CD4-positive, CD25-positive, alpha-beta regulatory T cell (primary cell): ENCODE measurements at places on chromosomes 13 and 19. TPM values are rescaled to one million over a fixed set of nuclear protein-coding genes. Genes with fewer than 3 reads are reported as not detected.

GRCh38 chr13:53311561-53311960 lies 282.9 kb downstream of the OLFM4 start:
- no peak for DNase-seq

GRCh38 chr13:95763601-95764000 lies 86.7 kb downstream of the DNAJC3 start:
- no peak for DNase-seq

DNA sequence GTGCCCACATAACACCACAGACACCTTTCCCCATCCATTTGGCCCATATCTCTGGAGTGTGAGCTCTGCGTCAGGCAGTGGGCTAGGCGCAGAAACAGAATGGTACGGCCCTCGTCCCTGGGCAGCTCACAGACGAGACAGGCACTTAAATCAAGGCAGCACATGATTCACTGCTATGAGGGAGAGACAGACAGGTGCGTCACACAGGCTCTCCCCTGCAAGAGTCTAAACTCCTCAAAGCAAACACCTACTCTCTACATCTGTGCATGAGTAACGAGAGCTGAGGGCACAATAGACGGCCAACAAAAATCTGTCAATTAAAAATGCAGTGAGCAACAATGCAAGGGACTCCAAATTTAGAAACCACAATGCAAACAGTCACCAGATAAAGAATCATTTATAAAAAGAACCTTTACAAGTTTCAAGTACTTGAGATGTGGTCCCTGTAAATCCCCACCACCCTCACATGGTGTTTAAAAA lies 348.9 kb downstream of the UQCRFS1 start:
- no peak for DNase-seq

DNA sequence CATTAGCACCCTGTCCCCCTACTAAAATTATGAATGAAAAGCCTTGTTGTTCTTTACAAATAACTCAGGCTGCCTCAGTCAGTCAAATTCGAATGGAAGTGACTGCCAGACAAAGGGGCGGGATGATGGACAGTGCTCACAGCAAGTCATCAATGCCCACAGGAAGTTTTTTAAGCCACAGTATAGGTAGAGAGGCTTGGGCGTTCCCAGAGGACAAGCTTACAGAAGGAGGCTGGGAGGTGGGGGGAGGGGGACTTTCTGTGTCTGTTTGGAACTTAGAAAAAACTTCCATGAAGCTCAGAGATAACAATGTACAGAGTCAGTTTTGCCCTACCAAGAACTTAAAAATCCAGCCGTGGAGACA lies 18.5 kb upstream of the SPRY2 start:
- no peak for DNase-seq

DNA sequence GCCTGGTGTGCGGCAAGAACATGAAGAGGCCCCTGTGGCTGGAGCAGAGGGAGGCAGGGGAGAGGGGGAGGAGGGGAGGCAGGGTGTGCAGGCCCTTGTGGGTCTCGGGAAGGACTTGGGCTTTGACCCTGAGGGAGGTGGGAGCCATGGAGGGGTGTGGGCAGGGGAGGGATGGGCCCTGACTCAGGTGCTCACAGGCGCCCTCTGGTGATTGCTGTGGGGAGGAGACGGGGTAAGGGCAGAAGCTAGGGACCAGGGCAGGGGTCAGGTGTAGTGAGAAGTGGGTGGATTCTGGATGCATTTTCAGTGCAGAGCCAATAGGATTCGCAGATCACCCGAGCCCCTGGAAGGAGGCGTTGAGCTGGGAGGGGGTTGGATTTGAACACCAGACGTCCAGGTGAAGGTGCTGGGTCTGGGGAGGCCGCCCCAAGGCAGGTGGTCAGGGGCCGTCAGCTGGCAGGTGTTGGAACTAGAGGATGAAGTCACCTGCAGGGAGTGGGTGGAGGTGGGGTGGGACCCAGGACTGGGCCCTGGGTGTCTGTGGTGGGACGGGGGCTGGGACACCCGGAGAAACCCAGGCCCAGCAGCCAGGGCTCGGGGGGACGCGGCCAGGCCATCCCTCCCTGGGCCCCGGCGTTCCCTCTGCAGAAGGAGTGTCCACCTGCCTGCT lies 185.4 kb downstream of the KDM4B start:
- DNase-seq: peak; percentile 22

DNA sequence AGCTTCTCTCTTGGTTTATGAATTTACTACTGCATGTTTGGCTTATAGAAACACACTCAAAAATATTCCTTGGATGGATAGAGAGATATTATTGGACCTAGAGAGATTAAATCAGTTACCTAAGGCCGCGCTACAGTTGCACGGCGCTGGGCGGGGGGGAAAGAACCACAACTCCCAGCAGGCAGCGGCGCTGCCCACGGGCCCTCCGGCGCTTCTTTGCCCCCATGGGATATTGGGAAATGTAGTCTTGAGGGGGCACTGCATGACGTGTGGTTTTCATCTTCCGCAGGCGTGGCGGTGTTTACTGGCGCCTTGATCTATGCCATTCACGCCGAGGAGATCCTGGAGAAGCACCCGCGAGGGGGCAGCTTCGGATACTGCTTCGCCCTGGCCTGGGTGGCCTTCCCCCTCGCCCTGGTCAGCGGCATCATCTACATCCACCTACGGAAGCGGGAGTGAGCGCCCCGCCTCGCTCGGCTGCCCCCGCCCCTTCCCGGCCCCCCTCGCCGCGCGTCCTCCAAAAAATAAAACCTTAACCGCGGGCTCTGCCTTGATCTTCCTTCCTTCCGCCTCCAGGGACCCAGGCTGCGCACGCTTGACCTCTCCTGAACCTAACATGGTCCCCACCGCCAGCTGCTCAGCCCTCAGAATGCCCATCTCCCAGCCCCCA lies 4.8 kb downstream of the EMP3 start:
- DNase-seq: peak; percentile 82

S1PR5 gene
- total RNA-seq: not detected

DNA sequence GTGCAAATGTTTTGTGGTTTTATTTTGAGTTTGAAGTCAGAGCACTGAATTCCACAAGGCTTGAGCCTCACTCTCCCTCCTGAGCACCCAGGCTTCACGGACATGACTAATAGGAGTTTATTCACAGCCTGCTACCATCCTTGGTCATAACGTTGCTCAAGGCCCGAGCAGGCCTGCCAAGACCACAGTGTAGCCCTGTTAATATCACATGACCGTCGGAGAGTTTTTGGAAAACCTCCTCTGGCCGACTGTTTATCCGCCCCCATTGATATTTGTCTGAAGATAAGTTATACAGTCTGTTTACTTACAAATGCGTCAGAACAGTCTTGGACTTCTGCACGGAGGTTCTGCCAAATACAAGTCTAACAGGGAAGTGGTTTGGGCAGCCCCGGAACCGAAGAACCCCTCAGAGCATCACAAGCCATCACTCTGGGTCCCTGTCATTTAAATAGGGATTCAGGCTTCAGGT lies 89.9 kb downstream of the COL4A2 start:
- no peak for DNase-seq

- no peak for DNase-seq
These were observed 197.4 kb downstream of the RGCC start for GRCh38 chr13:41654796-41655195.

DNA sequence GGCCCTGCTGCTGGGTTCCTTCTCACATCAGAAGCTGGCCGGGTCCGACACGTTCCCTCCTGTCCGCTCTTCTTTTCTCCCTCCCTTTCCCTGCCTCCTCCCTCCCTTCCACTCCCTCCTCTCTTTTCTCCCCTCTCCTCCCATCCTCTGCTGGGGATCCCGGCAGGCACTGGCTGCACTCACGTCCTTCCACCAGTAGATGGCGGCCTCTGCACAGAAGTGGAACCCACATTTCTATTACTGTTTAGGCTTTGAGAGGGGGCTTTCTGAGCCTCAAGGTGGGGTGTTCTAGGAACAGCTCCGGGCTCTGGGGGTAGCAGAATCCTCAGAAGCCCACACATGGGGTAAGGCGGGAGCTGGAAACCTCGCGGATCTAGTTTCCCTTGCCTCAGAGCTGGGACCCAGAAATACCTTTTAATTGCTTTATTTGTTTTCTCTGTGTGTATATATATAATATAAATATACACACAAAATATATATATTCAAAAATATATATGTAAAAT lies 294.2 kb downstream of the ZNF536 start:
- peak; percentile 25 for DNase-seq

DNA sequence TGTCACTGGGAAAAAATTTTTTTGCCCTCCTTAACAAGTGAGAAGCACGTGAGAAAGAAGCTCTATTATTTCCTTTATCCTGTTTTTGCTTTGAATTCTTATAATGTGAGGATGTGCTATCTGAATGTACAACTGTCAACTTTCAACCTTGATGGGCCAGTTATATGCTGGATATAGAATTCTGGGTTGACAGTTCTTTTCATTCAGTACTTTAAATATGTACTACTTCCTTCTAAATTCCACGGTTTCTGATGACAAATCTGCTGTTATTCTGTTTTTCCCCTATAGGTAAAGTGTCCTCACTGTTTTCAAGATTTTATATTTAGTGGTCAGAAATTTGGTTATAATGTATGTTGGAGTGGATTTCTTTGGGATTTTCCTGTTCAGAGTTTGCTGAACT lies 29.9 kb downstream of the ZDHHC20 start:
- DNase-seq: no peak

- DNase-seq: no peak
These were observed 23.5 kb upstream of the DLEU7 start for GRCh38 chr13:50866817-50867636.

DNA sequence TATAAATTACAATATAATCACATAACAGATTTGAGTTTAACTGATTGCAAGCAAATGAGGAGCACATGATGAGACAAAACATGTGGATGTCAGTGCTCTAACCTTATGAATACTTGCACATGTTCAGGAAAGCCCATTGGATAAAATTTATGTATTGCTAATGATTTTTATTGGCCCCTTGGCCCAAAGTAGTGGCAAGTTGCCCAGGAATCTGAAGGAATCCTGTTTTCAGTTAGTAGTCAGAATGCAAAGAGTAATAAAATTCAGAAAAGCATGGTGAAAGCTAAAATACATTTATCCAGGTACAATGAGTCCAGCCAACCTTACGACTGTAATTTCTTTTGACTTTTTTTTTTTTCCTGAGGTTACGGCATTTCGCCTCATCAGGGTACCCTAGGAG lies 1539.4 kb downstream of the EFNB2 start:
- no peak for DNase-seq

ANGPTL8 gene
- not detected for total RNA-seq

- DNase-seq: no peak
These were observed 162.9 kb upstream of the NBEA start for GRCh38 chr13:34779171-34779570.

CPB2 gene
- total RNA-seq: not detected

ZNF567 gene
- 5.6 TPM for total RNA-seq

CBLC gene
- not detected for total RNA-seq

- no peak for DNase-seq
These were observed 24.5 kb downstream of the IPO5 start for GRCh38 chr13:97977982-97978381.

GRCh38 chr19:19540715-19541515 lies 2.9 kb downstream of the CILP2 start:
- DNase-seq: peak; percentile 64

- no peak for DNase-seq
These were observed 39.2 kb upstream of the FGF14 start for GRCh38 chr13:102441085-102441484.

GRCh38 chr13:36310417-36311108 lies 12.9 kb upstream of the CCDC169 start:
- DNase-seq: no peak

PRTN3 gene
- not detected for total RNA-seq

DNA sequence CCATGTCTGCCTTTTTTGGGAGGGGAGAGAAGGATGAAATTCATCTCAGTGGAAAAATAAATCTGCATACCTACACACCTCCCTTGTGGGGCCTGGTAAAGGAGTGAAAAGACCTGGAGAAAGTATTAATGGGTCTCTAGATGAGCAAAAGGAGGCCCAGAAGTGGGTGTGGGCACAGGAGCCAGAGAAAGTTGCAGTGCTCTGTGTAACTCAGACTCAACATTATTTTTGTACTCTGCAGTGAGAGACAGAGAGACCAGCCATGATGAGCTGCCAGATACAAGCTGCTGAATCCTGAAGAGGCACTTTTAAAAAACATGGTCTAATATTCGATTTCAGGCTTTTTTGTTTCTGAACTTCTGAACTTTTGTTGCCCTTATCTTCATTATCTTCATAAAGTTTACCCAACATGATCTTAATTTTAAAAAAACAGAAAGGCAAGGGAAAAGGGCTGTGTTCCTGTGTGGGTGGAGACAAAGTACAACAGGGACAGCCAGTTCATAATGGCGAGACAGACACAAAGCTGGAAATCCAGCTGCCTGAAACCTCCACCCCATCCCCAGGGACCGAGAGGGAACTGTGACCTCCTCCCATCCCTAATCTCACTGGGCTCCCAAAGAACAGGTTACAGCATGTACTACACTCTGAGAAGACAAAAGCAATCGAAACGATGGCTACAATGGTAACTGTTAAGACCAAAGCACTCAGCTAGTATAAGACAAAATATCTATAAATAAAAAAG lies 77.2 kb downstream of the KLF12 start:
- DNase-seq: no peak

DNA sequence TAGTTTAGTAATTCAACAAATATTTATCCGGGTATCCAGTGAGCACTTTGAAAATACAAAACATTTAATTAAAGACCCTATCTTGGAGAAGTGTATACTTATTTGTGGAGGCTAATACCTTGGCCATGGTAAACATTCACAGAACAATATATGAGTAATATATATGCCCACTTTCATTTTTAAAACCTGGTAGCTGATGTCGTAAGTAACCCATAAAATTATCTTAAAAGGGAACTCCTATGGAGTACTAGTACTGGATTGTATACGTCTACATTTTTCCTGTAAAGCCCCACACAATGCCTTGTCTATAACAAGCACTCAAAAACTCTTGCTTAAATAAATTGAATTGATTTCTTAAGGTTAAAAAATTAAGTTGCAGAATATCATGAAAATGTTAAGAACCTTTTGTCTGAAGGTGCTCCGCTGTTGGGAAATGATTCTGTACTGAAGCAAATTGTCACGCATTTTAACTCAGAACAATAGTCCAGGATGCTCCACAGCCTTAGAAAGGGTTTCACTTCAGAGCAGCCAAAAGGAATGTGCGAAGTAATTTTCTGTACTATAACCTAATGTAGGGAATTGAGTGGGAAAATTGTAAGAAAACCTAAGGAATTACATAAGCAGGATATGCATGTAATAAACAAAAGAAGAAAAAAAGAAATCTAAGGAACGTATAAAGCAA lies 58.9 kb upstream of the C1QTNF9 start:
- no peak for DNase-seq

GRCh38 chr13:111598747-111599146 lies 278.3 kb downstream of the TEX29 start:
- DNase-seq: no peak

GRCh38 chr19:14459703-14460102 lies 15.5 kb downstream of the PTGER1 start:
- DNase-seq: no peak

GRCh38 chr13:90709319-90709718 lies 638.2 kb upstream of the MIR17HG start:
- no peak for DNase-seq

OR7C1 gene
- total RNA-seq: not detected

DHDH gene
- total RNA-seq: not detected

DNA sequence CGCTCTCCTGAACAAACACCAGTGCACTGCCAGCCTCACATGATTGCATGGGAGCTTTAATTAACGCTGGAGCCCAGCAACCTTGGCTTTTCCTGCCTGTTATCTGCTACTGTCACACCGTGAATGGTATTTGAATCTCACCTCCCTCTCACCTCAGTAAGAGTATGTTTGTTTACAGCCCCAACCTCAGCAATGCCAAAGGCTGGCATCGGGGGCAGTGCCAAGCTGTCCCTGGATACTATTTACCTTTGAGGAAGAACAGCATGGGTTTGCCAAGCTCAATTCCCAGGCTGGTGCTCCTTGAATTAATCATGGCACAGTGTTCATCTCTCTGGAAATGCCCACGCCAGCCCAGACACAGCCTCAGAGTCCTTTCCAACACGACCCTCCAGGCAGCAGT lies 57.2 kb upstream of the SERPINE3 start:
- DNase-seq: no peak
